HFFc6 (cell line): ENCODE measurements at places on chromosomes 6 and 20.

GRCh38 chr6:151553416-151554165, 59.8 kb downstream of the CCDC170 start:
- no peak for DNase-seq

DNA sequence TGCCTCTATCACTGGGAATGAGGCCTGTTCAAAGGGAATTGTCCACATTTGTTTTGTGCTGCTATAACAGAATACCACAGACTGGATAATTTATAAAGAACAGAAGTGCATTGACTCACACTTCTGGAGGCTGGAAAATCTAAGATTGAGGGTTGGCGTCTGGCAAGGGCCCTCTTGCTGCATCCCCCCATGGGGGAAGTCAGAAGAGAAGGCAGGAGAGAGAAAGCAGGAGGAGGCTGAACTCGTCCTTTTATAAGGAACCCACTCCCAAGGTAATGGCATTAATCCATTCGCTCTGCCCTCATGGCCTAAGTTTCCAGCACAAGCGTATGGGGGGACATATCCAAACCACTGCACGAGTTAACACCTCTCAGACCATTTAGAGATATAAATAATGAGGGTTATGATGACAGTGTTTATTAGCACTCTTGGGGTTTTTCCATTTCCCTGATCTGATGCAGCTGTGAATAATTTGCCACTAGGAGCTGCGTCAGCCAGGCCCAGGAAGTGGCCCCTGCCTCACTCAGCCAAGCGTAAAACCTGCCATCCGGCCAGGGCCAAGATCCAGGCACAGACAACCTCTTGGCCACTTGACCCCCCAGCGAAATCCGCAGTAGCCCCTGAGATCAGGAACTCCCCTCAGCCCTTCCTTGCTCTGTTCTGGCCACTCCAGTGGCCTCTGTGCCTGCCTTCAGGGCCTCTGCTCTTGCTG, 14.2 kb upstream of the SLCO4A1 start:
- DNase-seq, result peak; percentile 55

- DNase-seq, result no peak
Observed at GRCh38 chr6:137784583-137784982, 82.5 kb upstream of the TNFAIP3 start.

DNA sequence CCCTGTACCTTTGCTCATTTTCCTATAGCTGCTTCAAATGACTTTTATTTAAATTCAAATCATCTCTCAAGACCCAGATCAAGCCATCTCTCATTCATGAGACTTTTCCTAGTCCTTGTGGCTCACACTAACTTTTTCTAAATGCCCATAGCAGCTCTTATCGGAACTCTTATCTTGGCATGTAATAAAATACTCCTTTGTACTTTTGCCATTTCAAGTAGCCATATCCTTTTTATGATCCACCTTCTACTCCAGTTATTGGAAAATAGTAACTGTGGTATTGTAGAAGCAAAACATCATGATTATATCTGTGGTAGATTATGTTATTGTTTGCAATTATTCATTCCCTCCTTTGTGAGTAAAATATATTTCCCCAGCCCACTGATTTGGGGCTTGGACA, 37.6 kb upstream of the FILIP1 start:
- no peak for DNase-seq

DNA sequence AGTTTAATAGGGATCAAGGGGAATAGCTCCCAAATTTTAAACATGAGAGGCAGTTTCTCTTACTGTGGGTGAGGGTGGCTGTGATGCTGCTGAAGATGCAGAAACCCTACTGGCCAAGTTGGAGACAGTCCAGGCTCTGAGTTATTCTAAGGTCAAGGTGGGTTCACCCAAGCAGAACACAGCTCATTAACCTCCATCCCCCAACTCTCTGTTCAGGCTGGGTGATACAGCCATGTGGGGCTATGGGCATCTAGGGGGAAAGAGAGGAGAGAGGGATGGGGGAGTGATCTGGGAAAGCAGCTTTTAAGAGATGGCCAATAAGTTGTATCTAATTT, 18.9 kb upstream of the TRAM2 start:
- DNase-seq, result no peak

GRCh38 chr20:15362849-15363248, 1025.4 kb upstream of the FLRT3 start:
- DNase-seq, result no peak

DNA sequence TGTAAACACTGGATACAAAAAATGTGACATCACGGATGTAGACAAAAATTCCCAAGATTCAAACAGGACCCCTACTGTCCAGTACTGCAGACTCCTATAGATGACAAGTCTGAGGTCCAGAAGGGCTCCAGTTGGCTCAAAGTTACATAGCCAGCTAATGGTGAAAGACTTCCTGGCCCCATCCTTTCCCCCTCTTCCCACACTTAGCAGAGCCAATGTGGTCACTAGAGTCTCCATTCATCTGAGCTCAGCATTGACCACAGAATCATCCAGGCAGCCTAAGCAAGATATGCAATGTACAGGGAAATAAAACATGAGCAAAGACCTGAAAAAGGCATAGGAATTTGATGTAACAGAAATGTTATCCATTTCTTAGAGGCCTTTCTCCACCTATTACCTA, 180.5 kb downstream of the ADAT2 start:
- DNase-seq, result no peak

DNA sequence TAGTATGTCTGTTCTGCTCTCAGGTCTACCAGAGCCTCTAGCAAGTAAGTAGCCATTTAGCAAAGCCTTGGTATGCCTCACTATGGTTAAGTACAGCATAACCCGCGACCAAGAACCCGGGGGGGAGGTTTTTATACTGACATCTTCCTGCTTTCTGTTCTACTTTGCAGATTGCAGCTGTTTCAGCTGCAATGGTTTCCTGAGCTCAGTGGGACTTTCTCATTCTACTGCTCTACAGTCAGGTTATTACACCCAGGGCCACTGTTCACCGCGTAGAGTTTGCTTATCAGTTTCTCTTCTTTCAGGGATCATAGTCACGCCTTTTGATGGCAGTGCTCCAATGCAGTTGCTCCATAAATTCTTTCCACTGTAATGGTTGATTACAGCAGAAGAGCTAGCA, 631.3 kb downstream of the TFAP2A start:
- DNase-seq, result no peak

GRCh38 chr20:17666481-17666880, 15.6 kb downstream of the RRBP1 start:
- no peak for DNase-seq
